Substantia nigra (tissue), 51 donors: ENCODE measurements at places on chromosomes 12 and 14.

- no peak for DNase-seq
These were observed 27.7 kb downstream of the KRT18 start for GRCh38 chr12:52976574-52977071.

- no peak for DNase-seq
These were observed 32.2 kb downstream of the SH2B3 start for GRCh38 chr12:111437816-111438454.

DNA sequence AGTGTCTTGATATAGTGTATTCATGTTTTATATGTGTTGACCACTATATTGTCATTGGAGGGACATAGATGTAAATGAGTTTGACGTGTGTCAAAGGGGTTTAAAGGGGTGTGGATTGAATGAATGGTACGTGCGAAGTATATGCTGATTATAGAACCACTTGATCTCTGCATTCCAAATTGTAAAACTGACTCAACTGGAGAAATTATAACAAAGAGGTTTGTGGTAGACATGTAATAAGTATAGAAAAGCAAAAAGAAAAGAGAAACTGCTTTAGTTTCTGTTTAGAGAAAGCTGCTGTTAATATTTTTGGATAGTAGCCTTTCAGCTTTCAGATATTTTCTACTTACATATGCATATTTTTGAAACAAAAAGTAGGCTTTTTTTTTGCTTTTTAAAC is 8.9 kb upstream of the MYRFL start:
- no peak for DNase-seq

GRCh38 chr12:107468182-107468581 is 217.4 kb upstream of the PWP1 start:
- DNase-seq = no peak

GRCh38 chr14:92585981-92586937 is 72.7 kb downstream of the RIN3 start:
- DNase-seq = no peak

DNA sequence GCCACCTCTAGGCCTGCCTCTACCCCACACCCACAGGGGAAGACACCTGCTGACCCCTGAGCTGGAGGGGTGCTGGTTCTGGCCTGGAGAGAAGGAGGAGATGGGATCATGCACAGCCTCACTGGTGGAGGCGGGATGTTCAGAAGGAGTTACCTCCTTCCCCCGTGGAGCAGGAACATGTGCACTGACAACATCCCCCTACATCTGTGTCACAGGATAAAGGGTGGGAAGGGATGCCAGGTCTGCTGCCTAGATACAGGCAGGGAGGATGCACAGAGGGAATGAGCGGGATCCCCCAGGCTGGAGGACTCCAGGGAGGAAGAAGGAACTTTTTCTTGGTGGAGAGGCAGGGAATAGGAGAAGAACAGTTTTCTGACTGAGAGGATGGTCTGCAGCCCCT is 8.8 kb downstream of the NRXN3 start:
- no peak for DNase-seq

GRCh38 chr12:122866379-122866778 is 29.5 kb downstream of the VPS37B start:
- no peak for DNase-seq

- DNase-seq = no peak
These were observed 5.2 kb downstream of the TRAFD1 start for GRCh38 chr12:112130441-112130998.

- DNase-seq = no peak
These were observed 73.8 kb downstream of the DYRK2 start for GRCh38 chr12:67722296-67722695.
